NCI-H1105 (cell line): ENCODE measurements at places on chromosomes 3 and 15.

DNA sequence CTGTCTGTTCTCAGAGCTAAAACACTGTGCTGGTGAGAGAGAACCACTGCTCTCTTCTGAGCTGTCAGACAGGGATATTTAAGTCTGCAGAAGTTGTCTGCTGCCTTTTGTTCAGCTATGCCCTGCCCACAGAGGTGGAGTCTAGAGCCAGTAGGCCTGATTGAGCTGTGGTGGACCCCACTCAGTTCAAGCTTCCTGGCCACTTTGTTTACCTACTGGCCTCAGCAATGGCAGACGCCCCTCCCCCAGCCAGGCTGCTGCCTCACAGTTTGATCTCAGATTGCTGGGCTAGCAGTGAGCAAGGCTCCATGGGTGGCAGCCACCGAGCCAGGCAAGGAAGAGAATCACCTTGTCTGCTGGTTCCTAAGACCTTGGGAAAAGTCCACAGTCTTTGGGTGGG, 21.0 kb upstream of the CACNA1D start:
- DNase-seq: no peak

GRCh38 chr15:26711445-26711844, 61.4 kb downstream of the GABRB3 start:
- DNase-seq: no peak

DNA sequence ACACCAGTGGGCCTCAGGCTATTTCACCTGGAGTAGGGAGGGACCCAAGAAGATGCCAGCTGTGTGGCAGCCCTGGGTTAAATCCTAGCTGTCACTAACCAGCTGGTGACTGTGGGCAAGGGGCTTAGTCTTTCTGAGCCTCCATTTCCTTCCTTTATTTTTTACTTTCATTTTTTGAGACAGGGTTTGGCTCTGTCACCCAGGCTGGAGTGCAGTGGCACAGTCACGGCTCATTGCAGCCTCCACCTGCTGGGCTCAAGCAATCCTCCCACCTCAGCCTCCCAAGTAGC, 108.0 kb upstream of the SMAD3 start:
- DNase-seq: no peak

- DNase-seq: no peak
These were observed at the start of gene GLDN for GRCh38 chr15:51341366-51342226. Gene GLDN (plus strand): TSS chr15:51341655. CDS start chr15:51341685, 30 bp downstream.

GRCh38 chr3:172709774-172710663, 848 bp downstream of the NCEH1 start:
- peak; percentile 25 for DNase-seq

DNA sequence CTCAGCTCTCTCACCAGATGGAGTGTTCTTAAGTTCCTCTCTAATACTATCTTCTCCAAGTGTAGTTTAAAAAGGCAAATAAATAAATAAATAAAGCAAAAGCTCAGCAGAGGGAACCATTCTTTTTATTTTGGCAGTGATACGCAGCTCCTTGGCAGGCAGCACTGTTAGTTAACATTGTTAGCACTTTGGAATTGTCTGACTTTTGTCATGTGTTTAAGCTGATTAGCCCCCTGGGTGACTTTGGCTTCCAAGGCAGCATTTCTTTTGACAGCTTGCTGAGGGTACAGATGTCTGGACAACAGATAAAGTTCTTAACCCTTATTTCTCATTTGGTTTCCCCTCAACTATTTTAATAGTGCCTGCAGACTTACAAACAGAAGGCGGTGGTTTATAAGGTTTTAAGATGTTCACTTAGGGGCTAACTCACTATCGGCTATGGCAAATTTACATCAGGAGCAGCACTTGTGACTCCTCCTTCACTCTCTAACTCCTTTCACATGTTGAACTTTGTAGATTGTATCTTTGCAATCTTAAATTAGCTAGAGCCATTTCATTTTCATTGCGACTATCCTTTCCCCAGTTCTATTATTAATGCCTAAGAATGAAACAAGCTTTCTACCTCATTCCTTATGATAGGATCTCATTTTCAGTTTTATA, 213.4 kb downstream of the ZBBX start:
- DNase-seq: no peak

GRCh38 chr3:41002104-41002503, 197.2 kb upstream of the CTNNB1 start:
- peak; percentile 29 for DNase-seq

DNA sequence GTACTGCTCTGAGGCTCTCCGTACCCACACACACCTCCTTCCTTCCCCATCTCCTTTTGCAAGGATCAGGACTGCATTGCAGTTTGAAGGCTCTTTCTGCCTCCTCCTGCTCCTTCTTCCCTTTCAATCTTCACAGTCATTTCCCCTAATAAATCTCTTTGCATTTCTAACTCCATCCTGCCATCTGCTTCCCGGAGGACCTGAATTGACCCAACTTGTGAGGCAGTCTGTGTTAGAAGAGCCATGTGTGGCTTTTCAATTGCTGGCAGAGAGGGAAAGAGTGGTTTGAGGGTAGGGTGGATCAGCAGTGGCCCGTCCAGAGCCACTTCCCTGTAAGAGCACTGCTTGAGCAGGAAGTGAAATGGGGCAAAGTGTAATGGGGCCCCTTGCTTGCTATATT, 35.8 kb downstream of the ANAPC13 start:
- DNase-seq: no peak

DNA sequence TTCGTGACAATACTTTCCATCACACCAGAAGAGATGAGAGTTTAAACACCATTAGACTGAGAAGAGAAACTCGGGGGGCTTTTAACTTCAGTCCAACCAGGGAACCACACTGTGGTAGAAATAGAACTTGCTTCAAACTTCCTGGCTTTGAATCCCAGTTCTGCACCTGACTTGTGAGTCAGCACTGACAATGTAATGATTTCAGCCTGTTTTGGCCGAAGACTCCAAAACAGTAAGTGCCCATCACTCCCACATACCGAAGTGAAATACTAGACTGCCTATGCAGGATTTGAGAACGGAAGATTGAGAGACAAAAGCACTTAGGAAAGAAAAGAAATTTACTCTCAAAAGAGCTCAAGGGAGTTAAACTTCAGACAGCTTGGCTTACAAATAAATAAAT, 27.0 kb downstream of the C2CD4B start:
- no peak for DNase-seq

- DNase-seq: no peak
These were observed 37.8 kb upstream of the BCL6 start for GRCh38 chr3:187783098-187783497.

- peak; percentile 70 for DNase-seq
These were observed 410 bp downstream of the LRRC49 start for GRCh38 chr15:70892912-70893560.

DNA sequence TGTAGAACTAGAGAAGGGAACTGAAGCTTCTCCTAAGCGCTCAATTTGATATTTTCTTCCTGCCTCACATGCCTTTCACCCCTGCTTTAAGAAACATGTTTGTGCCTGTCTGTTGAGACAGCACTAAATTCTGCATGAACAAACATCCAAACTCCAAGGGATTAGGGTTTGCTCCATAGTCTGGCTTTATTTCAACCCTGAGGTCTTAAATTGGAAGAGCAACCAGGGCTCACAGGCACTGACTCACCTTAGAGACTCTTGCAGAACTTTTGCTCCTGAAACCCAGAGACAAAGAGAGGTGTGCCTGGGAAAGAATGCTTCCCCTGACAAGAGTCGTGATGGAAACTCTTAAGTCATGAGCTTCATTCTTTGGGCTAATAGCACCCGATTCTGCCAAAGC, 393.9 kb upstream of the MCTP2 start:
- DNase-seq: no peak

- no peak for DNase-seq
These were observed 4.2 kb upstream of the SH2D7 start for GRCh38 chr15:78087951-78088772.

DNA sequence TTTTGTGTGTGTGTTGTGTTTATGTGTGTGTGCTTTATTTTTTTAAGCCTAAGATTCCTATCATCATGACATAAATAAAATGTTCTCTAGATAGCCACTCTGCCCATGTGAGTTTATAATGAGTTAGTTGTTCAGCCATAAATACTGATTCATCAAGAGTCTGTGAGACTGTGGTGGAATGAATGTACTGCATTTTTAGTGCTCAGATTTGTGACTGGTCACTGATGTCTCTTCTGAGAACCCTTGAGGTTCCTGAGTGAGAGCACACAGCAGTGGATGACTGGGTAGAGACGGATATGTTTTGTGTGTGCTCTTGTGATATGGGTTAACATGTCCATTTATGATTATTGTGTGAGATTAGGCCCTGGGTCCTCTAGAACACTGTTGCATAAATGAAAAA, 51.2 kb downstream of the SETD5 start:
- DNase-seq: no peak

GRCh38 chr3:53671192-53671960, 174.8 kb downstream of the CHDH start:
- peak; percentile 74 for DNase-seq

DNA sequence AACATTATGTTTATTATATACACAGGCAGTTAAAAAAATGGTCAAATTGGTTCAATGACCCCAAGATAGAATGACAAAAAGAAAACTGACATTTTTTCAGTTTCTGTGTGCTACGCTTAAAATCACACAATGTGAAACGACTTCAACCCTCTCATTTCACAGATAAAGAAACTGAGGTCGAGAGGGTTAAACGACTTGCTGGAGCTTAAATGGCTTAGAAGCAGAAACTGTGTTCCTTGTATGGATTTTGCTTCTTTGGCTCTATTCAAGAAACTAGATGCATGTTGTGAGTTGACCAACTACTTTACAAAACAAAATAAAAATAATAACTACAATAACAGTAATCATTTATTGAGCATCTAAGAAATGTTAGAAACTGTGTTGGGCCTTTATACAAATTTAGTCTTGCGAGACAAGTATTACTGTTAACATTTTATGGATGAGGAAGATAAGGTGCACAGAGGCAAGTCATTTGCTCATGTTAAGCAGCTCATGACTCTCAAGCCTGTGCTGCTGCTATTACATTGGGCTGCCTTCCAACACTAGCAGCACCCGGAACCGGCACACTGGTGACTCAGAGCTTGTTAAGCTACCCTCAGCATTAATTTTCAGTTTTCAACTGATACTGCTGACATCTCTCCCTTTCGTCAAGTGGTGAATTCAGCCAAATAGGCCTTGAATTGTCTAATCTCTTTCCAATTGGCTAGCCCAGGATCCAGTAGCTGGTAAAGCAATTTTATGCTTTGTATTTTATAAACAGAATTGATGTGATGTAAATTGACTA, 487.6 kb downstream of the NAALADL2 start:
- DNase-seq: peak; percentile 43

- DNase-seq: no peak
These were observed 41.1 kb downstream of the TSC22D2 start for GRCh38 chr3:150449169-150449721.
